ENCODE measurements at places on chromosomes 4 and X. TPM values are rescaled to one million over a fixed set of nuclear protein-coding genes. Genes with fewer than 3 reads are reported as not detected.

The GAGE13 gene
- not detected for total RNA-seq

The GUF1 gene
- 17.8 TPM for total RNA-seq

The HS6ST2 gene
- total RNA-seq: 1.9 TPM

The GNL3L gene
- 42.0 TPM for total RNA-seq

The AGTR2 gene
- not detected for total RNA-seq

The GLRA3 gene
- not detected for total RNA-seq

The GATA1 gene
- total RNA-seq: not detected

Data from chondrocyte (in vitro differentiated cells).